Gastroesophageal sphincter (tissue), 4 donors: ENCODE measurements at places on chromosomes 3 and 15. TPM values are rescaled to one million over a fixed set of nuclear protein-coding genes. Genes with fewer than 3 reads are reported as not detected.

NR1I2 gene
- total RNA-seq, result not detected

MINAR1 gene
- 0.30 TPM for total RNA-seq

GABRR3 gene
- not detected for total RNA-seq

RBP2 gene
- not detected for total RNA-seq

DNA sequence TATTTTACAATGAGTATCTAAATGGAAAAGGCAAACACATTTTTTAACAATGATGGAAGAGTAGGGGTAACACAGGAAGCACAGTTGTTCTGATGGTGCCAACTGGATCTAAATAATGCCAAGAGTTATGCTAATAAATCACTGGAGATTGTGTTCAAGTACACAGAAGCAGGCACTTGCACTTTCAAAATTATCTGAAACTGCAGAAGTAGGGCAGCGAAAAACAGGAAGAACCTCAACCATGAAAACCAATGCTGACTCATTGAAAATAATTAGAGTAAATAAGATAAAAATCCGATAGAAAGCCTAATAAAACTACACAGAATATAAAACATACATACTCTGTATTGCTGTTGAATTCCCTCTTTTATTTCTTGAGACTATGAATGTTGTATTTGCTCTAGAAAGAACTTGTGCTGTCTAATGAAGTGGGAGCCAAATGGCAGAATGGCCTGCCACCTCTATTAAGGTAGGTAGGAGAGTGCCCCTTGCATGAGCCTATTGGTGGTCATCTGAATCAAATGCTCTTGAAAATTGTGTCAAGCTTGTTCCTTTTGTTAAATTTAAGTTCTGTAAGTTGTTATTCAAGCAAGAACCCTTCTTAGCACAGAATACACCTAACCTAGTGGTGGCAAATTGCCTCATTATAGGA lies 93.7 kb downstream of the ABI3BP start:
- no peak for ATAC-seq

- ATAC-seq, result peak; percentile 82
Observed at GRCh38 chr15:100111125-100112060, 230.4 kb downstream of the ADAMTS17 start.

DNA sequence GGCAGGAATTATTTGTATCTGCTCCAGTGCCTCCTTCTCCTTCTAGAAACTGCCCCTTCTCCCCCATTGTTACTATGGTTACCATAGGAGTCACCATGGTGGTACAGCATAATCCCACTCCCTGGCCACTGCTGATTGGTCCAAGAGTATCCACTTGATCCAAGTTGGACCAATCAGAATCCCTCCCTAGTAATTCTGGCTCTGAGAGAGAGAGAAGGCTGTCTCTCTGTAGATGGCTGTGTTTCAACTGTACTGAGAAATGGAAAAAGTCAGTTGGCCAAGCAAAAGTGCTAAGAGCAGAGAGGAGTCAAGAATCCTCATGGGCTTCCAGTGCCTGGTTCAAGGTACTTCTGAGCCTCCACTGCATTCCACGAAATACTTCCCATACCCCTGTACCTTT lies 120.6 kb upstream of the SPATA12 start:
- no peak for ATAC-seq

GRCh38 chr3:12017516-12017915 lies 13.3 kb downstream of the SYN2 start:
- ATAC-seq, result no peak

DNA sequence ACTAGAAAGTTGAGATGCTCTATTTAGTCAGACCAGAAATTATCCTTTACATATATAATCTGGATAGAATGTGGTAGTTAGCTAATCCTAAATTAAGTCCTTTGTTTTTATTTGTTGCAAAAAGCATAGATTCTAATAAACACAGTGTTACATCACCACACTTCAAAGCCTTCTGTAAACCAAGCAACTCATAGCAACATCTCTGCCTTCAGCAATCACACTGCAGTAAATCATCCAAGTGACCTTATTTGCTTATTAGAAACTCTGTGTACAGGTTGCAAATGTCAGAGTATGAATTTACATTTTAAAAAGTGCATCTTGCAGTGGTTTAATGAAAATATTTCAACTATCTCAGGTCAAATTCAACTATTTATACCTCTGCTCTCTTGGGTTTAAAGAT lies 242.5 kb downstream of the GBE1 start:
- ATAC-seq, result no peak
